ENCODE measurements at places on chromosomes 7 and 10.

GRCh38 chr7:129784783-129785684 lies 167.7 kb downstream of the UBE2H start:
- DNase-seq, result no peak

DNA sequence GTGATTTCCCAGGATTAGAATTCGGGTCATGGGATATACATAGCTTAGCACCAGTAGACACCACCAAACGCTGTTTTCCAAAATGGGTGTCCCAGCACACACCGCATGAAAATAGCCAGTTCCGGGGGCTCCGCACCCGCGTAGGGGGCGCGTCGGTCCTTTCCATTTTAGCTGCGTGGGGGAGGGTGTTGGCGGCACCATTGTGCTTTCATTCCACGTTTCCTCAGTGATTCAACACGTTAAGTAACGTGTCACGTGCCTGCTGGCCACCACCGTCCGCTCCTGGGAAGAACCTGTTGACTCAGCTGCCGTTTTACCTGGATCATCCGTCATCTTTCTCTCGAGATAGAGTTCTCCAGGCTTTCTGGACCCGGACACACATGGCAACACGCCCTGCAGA lies 25.6 kb upstream of the ADGRA1 start:
- no peak for DNase-seq

- no peak for DNase-seq
Measured at GRCh38 chr10:46326971-46327370, 40.2 kb downstream of the ANTXRL start.

GRCh38 chr10:7958442-7958841 lies 96.0 kb upstream of the GATA3 start:
- no peak for DNase-seq

GRCh38 chr7:119026391-119026790 lies 801.9 kb downstream of the ANKRD7 start:
- DNase-seq, result no peak

- no peak for DNase-seq
Measured at GRCh38 chr10:64571056-64571455, 1049.9 kb downstream of the REEP3 start.

DNA sequence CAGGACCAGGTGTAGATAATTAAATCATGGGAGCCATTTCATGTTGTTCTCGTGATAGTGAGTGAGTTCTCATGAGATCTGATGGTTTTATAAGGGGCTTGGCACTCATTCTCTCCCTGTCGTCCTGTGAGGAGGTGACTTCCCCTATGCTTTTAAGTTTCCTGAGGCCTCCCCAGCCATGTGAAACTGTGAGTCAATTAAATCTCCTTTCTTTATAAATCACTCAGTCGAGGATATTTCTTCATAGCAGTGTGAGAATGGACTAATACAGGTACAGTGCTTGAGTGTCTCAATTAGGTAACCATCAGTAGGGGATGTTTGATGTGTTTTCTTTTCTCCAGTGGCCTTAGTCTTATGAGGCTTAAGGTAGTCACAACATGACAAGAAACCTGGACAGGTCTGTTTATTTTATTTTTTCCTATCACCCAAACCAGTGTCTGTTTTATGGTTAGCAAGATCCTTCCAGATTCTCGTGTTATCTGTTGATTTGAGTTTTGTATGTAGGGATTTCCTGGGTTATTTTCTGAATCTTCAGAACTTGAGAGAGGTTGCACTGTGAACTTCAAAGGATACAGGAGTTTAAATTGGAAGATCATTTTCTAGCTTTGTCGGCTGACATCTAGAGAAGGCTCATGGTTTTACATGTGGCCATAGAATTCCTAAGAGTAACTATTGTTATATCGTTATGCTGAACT lies 32.1 kb downstream of the UMAD1 start:
- DNase-seq, result no peak

DNA sequence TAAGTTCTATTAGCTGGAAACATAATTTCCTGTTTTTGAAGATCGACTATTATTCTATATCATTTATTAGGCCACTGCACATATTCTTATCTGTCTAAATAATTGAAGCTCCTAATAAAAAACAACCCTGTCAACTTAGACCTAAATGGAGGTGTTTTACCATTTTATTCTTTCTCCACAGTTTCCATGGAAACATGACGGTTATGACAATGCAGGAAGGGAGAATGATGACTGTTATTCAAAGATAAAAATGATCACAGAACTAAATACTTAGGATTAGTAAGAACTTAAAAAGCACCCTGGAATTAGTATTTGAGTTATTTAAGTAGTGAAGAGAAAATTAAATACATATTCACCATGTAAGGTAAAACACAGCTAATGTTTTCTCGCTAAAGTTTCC lies 119.9 kb upstream of the DKK1 start:
- no peak for DNase-seq

DNA sequence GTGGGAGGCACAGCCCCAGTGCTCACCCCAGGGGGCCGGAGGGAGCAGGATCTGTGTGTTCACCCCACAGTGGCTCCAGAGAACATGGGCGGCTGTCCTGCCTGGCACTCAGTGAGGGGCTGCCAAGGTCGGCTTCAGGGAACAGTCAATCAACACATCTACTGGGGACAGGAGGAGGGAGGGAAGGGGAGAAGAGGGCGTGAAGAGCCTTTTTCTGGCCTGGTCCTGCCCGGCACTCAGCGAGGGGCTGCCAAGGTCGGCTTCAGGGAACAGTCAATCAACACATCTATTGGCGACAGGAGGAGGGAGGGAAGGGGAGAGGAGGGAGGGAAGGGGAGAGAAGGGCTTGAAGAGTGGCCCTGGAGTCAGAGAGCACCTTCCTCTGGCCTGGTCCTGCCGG lies 184.9 kb downstream of the ADARB2 start:
- no peak for DNase-seq

DNA sequence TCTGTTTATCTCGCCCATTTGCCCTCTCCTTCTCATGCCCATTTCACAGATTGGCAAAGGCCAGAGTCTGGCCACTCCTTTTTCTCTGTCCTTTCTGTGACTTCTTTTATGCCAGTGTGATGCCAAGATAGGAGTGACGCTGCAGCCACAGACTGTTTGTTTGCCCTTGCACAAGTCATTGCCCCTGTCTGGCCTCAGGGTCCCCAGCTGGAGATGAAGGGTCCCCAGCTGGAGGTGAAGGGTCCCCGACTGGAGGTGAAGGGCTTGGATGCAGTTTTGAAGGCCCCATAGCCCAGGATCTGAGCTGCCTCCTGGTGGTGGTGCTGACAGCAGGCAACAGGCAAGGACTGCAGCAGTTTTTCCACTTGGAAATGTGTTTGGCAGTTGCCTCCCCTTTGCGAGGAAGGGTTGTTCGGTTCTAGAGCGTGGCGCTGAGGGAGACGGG lies 50.8 kb upstream of the SLC29A3 start:
- no peak for DNase-seq

- DNase-seq, result peak; percentile 55
Measured at GRCh38 chr7:114922026-114922651, at the start of gene MDFIC. TSS of gene MDFIC (plus strand) at chr7:114922094. CDS start at chr7:114923034, 940 bp downstream.

DNA sequence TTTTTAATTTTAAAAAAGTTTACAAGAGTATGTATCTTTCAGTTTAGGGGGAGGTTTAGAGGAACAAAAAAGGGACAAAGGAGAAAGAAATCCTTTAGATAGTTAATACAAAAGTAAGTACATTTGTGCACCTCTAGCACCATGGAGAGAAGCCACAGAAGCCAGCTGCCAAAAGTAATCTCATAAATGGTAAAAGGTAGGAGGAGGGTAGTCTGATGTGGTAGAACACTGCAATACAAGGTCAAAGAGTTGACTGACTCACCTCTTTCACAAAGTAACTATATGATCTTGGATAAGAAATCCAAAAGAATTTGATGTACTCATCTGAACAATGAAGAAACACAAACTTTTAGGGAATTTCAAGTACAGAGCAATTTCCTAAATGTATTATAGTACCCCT lies 68.1 kb downstream of the CNOT4 start:
- DNase-seq, result no peak

GRCh38 chr7:115410434-115410820 lies 488.5 kb downstream of the MDFIC start:
- DNase-seq, result peak; percentile 9

DNA sequence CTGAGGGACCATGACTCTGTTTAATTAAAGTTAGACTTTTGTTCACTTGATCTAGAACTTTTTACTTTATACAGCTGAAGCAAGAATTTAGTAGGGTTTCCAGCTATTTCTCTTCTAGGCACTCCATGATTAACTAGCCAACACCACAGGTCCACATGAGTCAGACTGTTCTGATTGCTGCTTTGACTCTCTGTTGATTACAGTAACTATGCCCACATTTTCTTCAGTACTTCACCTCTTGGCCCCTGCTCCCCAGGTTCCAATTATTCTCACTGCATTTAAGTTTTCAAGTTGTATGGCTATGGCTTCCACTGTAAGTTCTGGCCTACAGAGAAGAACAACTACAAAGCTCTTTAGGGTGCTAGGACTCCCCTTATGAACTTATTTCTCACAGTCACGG lies 737.2 kb upstream of the IGFBP3 start:
- no peak for DNase-seq

GRCh38 chr7:27117887-27118491 lies 12.6 kb downstream of the HOXA4 start:
- no peak for DNase-seq

GRCh38 chr7:106736508-106737201 lies 75.7 kb upstream of the CCDC71L start:
- peak; percentile 76 for DNase-seq
